Stimulated activated CD8-positive, alpha-beta memory T cell treated with anti-CD3 and anti-CD28 coated beads, Interleukin-2, amount 100 ng/mL, for 1 hour (primary cell): ENCODE measurements at places on chromosomes 7 and 10.
A peak's percentile ranks its signal among the peaks of the same experiment; 100 is the strongest.

DNA sequence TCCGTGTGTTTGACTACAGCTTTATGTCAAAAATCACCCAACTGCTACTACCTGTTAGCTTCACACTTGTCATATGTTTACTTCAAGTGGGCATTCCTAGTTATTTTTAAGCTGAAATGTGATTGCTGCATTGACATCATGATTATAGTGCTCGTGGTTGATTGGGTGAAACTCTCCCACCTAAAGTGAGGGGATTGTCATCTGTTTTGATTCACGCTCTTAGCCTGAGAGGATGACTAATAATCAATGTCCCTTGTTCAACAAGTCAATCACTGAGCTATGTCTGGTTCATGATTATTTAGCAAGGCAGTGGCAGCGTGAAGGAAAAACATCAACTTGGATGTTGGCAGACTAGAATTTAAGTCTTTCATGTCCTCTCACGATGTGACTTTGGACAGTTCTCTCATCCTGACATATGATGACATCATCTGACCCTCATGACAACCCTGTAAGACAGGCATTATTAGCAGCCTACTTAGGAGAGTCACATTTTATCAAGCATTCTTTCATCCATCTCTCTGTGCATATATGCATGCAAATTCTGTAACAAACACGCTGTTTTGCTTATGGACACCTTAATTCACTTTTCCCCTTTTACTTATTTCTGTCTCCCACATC, 352.6 kb upstream of the ZMIZ1 start:
- DNase-seq, result no peak

DNA sequence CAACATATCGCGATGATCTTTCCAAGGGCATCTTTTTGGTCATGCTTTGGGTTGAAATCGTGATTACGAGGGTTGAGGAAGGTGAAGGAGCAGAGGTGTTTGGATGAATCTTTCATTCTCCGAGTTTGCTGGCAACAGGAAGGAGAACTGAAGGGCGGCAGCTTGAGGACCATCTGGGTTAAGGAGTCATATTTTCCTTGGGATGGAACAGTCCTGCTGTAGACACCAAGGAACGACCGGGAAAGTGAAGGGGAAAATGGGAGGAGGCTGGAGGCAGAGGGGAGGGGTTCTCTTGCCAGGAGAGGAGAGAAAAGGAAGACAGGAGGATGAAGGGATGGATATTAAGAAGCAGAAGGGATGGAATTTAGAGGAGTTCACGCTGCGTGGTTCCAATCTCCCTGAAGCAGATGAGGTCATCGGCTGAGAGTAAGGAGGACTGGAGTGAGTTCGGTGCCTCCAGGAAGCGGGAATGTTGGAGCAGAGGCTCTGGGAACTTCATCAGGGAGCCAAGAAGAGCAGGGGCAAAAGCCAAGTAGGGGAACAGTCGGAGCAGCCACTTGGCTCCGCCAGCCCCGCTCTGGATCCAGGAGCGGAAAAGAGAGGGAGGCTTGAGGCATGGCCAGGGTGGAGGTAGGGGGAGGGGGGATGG, 116.6 kb upstream of the GALNT17 start:
- DNase-seq, result no peak

DNA sequence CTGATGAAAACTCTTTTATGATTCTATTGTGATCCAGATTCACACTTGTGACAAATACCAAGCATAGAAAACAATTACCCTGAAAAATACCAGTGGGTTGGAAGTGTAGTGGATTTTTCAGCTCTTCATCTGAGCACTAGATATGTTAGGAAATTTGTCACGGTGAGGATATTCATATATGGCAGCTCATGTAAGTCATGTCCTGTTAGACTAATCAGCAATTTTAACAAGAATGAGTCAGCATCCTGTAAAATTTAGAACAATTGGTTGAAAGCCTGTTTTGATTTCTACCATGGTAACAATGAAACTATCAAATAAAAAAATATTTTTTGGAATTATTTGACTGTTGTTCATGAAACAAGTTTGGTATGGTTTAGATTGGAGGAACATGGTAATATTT, 334.3 kb downstream of the CACNA2D1 start:
- DNase-seq, result no peak

- no peak for DNase-seq
Measured at GRCh38 chr7:42471573-42472174, 234.7 kb upstream of the GLI3 start.

DNA sequence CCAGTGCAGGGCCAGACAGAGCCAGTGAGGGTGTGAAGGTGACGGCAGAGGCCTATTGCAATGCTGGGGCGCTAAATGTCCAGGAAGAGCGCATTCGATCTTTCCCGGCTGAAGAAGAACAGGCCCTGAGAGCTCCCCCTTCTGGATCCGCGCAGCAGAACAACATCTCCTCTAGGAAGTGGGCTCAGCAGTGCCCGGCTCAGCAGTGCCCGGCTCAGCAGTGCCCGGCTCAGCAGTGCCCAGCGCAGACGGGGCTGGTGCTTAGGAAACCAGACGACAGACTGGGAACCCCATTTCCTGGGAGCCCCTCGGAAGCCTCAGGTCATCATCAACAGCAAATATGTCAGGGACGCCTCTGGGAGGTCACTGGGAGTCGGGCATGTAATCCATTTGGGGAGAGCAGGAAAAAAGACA, 4.7 kb upstream of the NOS3 start:
- peak; percentile 29 for DNase-seq

GRCh38 chr10:126042906-126043305, 146.5 kb downstream of the FANK1 start:
- no peak for DNase-seq

DNA sequence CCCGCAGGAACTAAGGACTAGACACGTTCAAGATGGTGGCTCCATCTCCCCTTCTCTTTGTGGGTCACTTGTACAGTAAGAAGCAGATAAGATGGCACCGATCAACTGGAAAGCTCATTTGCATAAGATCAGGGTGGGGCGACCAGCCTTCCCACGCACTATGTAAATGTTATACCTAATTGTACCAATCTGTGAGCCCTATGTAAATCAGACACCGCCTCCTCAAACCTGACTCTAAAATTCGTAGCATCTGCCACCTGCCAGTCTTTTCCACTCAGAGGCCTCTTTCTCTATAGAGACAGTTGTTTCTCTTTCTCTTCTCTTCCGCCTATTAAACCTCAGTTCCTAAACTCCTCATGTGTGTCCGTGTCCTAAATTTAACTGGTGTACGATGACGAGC, 324.5 kb downstream of the PHF14 start:
- no peak for DNase-seq

DNA sequence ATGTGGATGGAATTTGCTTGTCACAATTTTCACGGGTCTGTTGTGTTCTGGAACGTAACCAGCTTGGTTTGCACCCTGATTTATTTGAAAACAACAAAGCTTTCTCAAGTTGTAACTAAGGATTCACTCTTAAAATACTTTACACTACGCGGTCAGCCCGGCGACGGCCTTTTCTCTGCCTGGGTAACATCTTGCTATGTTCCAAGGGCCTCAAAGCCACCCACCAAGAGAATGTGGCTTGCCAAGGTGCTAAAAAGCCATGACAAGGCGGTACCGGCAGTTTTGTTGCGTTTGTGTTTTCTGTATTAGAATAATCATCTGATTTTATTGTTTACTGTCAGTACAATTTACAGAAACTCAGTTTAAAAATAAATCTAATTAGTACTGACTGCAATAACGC, 220.9 kb downstream of the SFMBT2 start:
- no peak for DNase-seq

DNA sequence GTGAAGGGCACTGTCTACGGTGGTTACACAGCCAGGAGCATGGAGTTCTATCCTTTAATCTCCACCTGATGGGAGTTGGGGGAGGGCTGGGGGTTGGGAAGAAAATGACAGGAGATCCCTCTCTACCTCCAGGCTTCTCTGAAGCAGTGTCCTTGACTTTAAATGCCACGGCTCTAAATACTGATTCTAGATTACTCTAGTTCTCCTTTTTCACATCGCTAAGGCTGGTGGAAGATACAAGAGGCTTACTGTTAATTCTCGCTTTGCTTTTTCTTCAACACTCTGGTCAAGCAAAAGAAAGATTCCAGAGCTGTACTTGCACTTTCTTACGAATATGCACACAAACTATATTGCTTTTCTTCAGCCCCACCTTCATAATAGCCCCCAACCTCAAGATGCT, 30.5 kb downstream of the ARL3 start:
- DNase-seq, result no peak

DNA sequence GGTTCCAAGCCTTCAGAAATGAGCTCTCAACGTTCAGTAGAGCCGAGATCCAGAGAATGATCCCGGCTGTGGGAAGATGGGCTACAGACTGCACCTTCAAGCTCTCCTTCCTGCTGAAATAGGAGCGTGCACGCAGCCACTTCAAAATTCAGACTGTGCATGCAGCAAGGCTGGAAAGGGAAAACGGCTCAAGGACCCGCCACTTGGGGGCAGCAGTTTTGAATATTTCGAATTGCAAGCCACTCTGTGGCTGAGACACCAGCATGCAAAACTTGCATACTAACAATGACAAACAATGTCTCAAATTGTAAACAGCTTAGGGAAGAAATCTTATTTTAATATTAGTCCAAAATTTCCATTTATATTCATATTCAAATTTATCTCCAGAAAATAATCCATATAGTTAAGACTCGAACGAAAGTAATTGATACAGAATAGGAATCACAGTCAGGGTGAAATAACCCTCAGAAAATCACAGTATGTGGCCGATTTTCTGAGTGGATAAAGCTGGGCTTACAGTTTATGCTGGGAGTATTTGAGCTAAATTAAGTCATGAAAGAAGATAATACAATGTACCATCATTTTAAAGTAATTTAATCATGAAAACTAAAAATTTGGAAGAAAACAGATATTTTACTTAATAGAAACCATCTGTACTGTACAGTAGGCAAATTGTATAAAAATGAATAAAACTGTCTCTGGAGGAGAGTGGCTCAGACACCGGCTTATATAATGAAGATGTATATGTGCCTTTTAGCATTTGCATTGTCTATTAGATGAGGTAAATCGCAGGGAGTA, 137.9 kb upstream of the MKI67 start:
- DNase-seq, result no peak

- DNase-seq, result no peak
Measured at GRCh38 chr10:69960606-69960987, 92.0 kb upstream of the MACROH2A2 start.

DNA sequence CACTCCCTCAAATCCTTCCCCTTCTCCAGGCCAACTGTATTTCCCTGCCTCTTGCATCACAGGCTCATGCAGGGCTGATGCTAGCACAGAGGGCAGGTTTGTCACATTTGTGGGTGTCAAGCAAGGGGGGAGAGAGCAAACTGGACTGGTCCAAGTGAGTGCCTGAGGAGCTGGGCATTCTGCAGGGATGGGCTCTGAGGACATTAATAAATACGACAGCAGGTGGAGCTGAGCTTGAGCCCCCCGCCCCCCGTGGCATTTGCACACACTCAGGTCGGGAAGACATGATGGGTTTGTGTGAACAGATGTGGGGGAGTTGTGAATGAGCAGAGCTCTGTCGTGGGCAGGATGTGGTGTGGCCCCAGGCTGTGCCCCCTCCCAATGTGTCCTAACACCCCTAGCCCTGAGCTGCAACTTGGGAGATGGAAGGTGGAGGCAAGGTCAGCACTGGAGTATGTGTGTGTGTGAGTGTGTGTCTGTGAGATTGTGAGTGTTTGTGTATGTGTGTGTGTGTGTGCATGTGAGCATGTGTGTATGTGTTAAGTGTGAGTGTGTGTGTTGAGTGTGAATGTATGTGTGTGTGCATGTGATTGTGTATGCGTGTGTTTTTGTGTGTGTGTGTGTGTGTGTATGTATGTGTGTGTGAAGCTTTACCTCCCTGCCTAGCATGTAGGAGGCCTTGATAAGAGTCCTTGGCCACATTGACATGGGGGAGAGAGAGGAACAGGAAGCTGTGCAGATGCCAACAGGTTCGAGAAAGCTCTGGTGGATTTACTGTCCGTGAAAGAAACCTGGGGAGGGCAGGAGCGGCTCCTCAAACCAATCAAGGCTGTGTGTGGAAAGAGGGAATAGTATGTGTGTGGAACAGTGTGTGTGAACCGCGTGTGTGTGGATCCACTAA, 9.1 kb downstream of the RASSF4 start:
- no peak for DNase-seq

- DNase-seq, result no peak
Measured at GRCh38 chr10:109405338-109405737, 518.0 kb downstream of the XPNPEP1 start.

DNA sequence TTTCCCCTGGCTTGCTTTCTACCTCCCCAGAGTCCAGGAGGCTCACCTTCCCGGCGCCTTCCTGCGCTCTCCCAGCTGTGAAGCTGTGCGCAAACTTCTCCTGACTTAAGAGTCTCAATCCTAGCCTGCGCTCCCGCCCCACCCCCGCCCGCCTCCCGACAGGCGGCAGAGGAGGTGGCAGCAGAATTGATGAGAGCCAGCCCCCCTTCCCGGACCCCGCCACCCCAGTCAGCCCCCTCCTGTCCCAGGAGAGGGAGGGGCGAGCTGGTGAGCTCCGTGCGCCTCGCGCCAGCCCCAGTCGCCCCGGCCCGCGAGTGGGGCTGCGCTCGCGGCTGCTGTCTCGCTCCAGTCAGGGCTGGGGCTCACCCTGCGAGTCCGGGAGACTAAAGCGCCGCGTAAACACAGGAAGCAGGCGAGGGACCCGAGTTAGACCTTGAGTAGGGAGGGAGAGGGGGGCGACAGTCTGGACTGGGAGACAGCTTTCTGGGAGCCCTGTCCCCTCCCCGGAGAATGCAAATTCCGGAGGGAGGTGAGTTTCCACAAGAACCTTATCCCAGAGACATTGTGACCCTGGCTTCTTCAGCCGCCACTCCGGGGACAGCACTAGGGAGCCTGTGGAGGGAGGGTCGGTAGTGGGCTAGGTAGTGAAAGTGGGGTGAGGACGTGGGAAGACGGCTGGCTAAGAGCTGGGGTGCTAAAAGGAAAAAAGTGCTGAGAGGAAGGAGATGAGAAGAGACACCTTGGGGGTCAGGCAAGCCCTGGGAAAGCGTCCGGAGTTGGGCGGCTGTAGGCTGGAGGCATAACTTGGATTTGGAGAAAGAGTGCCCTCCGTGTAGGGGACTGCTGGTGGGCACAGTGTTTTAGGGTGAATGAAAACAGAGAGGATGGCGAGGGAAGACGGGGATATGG, at the start of gene CALCR:
Gene CALCR (minus strand): TSS at position 79 of the 909 bp plus-strand sequence. CDS start 87,743 bp downstream, outside the sequence.
- no peak for DNase-seq

- no peak for DNase-seq
Measured at GRCh38 chr7:157401567-157402387, 65.0 kb downstream of the DNAJB6 start.

DNA sequence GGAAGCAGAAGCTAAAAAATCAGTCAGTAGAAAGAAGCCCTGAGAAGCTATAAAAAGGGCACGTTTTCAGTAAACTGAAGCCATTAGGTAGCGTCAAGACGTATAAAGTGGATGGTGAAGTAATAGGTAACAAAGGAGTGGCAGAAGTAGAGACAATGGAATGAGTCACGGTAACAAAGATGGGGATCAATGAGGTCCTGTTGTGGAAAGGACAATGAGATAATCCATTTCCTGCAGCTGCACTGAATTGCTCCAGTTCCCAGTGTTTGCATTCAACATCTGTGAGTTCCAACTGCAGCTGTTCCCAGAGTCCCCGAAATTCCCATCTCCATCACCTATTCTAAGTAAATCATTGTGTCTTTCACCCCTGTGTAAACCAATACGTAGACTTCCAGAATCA, 4.8 kb upstream of the HYCC1 start:
- DNase-seq, result no peak

GRCh38 chr7:127337581-127337980, 54.9 kb downstream of the ZNF800 start:
- DNase-seq, result no peak
